LNCaP clone FGC (cell line): ENCODE measurements at places on chromosomes 2 and 18.

DNA sequence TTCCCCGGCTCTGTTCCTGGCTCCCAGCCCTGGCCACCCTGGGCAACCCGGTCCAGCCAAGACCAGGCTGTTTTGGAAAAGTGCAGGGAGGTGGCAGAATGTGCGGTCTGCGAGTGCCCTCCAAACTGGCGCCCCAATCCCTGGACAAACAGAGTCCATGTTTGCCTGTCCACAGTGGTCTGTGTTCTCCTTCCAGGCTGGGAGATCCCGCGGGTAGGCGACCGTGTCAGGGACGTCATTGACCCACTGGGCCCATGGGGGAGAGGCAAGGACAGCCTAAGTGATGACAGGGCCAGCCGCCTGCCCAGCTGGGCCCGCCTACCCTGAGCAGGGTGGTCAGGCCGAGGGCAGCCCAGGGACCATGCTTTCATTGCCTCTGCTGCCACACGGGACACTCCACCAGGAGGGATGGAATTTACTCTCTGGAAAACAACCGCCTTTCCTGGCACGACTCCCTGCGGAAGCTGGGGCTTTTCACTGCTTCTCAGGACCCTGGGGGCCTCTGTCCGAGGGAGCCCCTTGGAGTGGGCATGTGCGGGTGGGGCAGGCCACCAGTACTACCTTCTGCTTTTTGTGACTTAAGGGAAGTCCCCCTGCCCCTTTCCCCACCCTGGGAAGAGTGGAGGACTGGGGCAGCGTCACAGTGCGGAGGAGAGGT, 20.1 kb downstream of the CYP26B1 start:
- DNase-seq = no peak

DNA sequence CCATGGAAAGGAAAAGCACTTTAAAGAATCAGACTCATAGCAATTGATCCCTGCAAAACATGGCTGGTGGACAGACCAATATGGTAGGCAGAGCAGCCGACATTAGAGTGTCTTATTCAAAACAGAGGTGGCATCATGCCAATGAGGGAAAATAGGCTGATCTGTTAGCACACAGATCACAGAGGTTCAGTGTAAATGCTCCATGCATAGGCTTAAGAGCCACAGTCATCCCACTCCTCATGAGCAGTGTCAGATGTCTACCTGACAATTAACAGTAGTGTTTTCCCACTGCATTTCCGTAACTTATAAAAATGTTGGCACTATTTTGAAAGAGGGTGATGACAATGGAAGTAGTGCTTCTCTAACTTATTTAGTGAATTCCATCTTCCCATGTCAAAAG, 86.7 kb downstream of the SPATS2L start:
- DNase-seq = no peak

DNA sequence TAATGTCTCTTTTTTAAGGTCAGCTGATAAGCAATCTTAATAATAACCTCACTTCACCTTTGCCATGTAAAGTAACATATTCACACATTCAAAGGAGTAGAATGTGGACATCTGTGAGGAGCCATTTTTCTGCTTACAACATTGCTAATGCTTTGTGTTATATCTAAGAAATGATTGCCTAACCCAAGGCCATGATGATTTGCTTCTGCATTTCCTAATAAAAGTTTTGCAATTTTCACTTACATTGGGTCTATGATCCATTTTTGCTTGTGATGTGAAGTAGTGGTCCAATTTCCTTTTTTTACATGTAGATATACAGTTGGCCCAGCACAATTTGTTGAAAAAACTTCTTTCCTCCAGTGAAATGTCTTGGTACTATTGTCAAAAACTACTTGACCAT, 22.0 kb downstream of the RELCH start:
- DNase-seq = no peak

GRCh38 chr2:102978091-102978490, 216.3 kb downstream of the TMEM182 start:
- no peak for DNase-seq
